Fibroblast of upper back skin (primary cell): ENCODE measurements at places on chromosomes 16 and 17.

GRCh38 chr17:13919818-13920217 lies 149.5 kb upstream of the COX10 start:
- DNase-seq: no peak

DNA sequence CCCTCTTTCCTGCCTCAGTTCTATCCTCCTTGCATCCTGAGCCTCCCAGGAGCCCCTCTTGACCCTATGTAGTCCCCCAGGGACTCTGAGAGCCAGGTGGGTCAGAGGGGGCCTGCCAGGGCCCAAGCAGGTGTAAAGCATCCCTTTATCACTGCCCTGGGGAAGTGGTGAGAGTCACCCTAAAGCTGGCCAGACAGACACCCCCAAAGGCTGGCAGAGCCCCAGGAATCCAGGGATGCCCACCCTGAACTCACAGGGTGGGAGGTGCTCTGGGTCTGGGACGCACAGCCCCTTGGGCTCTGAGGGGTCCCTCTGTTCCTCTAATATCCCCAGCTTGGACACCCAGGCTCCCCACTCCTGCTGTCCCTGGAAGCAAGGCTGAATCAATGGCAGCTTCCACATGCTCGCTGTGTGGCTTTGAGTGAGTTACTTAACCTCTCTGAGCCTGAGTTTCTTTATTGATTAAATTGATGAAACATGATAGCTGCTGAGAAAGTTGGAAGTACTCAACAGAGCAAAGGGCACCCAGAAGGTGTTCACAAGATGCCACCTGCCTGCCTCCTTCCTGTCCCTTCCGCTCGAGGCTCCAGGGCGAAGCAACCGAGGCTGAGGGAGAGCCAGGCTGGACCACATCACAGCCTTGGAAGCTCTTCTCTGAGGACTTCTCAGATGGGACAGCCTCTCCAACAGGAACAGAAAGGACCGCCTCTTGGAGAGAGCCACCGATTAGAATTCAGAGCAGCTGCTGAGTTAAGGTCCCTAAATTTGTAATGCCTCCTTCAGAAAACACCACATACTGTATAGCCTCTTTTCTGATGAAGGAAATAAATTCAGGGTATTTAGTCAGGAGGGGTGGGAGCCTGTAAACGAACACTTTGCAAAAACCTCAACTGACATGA lies 67.1 kb upstream of the DOC2B start:
- DNase-seq: no peak

- DNase-seq: no peak
Measured at GRCh38 chr16:57533431-57534336, 2.7 kb downstream of the CCDC102A start.

DNA sequence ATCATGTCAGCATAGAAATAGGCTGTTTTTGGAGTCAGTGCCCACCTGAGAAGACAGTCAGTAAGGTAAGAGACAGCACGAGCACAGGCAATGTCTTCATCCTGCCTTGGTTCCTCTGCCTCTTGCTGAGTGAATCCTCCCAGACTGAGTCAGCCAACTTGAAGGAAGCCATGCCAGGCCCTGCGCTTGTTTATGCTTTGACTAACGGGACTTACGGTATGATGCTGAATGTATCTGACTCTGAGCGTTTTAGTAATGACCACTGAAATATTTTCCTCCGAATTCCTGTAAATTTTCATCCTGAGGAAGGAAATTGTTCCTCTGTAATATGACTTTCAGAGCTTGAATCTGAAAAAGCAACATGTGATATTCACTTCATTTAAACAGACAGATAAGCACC lies 18.0 kb downstream of the C17orf67 start:
- peak; percentile 34 for DNase-seq

GRCh38 chr17:83202002-83203000 lies 122.9 kb downstream of the METRNL start:
- DNase-seq: no peak
